ENCODE measurements at places on chromosomes 12 and 14.

GRCh38 chr14:39568809-39569538, 136.7 kb upstream of the FBXO33 start:
- no peak for DNase-seq

GRCh38 chr12:32031109-32031508, 71.9 kb downstream of the RESF1 start:
- DNase-seq: no peak

GRCh38 chr14:101239065-101239464, 322.2 kb upstream of the DIO3 start:
- no peak for DNase-seq

DNA sequence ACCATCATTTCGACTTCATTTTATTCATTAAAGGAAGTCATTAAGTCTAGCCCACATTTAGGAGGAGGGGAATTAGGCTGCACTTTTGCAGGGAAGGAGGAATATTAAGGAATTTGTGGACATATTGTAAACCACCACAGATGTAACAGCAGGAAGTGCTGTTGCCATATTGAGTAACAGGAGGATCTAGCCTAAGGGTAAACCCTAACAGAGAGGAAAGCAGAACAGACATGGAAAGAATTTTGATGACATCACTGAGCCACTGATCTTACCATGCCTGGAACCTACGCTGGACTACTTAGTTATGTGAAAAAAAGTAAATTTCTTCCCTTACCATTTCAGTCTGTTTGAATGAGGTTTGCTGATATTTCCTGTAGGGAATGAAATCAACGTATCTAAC, 100.7 kb upstream of the ATF7IP start:
- DNase-seq: no peak

DNA sequence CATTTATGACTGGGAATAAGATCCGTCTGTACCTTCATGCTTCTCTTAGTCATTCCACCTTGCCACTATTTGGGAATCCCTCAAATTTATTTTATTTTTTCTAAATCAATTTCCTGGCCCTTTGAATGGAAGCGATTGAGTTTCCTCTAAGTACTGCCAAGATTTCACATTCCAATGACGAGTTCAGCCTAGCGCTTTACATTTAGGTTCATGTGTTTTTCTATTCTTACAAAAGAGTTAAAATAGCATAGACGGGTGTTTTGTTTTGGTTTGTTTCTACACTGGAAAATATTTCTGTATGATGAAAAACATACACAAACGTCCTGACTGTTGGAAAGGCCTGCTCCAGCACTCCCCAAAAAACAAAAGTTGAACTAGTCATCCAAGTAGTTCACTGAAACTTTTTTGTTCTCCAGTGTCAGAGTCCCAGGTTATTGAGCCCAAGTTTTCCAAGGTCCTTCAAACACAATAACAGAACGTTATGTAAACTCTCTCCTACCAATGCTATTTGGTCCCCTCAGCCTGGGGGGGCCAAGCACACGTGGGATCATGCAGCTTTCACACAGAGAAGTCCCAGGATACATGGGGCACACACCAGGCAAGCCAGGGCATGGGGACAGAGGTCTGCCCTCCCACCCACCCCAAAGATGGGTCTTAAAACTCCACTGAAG, 74.8 kb upstream of the FOXN3 start:
- DNase-seq: no peak

GRCh38 chr12:63821781-63822251, 22.7 kb upstream of the SRGAP1 start:
- no peak for DNase-seq

Data from DMS79 (cell line).